ENCODE measurements at places on chromosomes 13 and 19.

DNA sequence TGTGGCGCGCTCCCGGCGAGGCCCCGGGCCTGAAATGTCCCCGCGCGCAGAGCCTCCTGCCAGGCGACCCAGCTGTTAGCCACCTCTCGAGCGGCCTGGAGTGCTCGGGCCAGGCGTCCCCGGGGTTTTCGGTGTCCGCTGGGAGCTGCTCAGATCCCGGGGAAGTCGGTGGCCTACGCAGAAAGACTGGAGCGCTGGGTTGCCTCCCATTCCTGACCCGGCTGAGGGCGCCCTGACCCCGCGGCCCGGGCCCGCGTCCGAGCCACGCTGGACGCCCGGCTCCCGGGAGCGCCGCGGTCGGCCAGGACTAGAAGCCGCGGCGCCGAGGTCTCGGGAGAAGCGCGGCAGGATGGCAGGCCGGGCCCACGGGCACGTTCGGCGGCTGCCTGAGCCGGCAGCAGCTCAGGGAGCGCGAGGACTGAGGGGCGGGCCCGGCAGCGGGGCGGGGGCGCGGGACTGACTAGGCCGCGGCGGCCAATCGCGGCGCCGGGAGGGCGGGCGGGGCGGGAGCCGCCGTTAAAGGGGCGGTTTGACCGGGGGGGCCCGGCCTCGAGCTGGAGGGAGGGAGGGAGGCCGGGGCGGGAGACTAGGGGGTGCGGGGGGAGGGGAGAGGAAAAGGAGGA, 1.3 kb upstream of the ZIC2 start:
- DNase-seq = no peak

DNA sequence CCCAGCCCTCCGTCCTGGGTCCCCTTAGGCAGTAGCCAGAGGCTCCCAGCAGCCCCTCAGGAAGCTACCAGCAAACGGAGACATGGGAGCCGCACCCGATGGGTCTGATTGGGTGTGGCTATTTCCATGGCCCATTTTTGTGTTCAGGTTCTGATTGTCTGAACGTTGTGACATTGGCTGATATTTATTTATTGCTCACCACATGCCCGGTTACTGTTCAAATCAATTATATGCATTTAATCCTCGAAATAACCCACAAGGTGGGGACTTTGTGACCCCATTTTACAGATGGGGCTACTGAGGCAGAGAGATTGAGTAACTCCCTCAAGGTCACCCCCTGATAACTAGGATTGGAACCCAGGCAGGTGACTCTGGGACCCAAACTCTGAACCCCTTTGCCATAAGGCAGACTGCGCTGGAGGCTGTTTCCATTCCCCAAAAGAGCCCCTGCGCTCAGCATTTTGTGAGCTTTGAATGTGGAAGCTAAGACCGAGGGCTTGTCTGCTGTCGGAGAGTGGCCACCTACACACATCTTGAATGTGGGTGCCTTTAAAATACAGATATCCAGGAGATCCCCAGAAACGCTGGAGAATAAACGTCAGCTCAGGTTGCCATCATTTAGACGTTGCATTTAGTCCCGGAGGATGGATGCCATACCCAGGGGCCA, 13.6 kb upstream of the MCF2L start:
- DNase-seq = no peak

- no peak for DNase-seq
Observed at GRCh38 chr13:53126841-53127245, 98.2 kb downstream of the OLFM4 start.

DNA sequence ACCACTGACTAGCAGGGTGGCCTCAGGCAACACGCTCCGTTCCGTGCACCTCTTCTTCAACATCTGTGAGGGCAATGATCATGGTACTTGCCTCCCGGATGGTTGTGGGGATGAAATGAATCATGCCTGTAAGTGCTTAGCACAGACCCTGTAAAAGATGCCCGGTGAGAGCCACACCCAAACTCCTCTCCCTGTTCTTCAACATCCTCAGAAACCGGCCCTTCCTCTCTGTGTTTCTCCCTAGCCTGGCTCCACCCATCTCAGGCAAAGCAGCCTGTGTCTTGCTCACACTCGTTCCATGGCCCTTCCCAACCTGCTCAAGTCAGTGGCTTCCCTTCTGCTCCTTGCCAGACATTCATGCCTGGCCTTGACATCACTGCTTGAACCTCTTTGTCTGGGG, 5.8 kb upstream of the DMKN start:
- DNase-seq = no peak

DNA sequence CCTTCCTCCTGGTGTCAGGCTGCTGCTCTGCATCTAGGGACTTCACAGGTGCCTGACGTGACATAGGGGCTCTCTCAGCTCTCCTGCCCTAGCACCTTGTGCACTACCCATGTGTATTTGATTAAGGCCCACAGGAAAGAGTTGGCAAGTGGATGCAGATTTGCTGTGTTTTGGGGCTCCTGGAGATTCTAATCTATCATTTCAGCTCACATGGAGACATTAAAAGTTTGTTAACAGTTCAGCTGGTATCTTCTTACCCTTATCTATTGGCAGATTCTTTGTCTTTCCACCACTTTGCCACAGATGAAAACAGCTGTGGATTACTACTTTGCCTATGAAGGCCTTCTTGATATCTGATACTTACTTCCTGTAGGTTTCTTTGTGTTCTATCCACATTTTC, 41.9 kb downstream of the WASF3 start:
- no peak for DNase-seq

DNA sequence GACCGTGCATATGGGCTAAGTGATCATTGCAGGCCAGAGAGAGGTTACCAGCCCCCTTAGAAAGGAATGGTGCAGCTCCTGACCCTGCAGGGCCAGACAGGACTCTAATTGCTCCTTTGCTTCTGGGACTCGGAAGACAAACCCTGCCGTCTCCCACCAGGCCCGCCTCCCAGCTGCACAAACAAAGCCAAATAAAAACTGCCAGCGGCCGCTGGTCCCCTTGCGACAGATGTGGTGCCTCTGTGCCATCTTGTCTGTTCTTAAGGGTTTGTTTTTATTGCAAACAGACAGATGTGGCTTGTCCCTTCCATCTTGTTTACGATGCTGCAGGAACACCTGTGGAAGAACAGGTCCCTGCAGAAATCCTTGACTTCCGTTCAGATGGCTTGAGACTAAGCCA, 434.4 kb upstream of the TSHZ3 start:
- DNase-seq = no peak

GRCh38 chr19:3184847-3185460, 776 bp upstream of the NCLN start:
- DNase-seq = no peak

GRCh38 chr13:35475212-35475959, 1.1 kb downstream of the MAB21L1 start:
- no peak for DNase-seq

GRCh38 chr19:17963936-17964691, 2.8 kb upstream of the KCNN1 start:
- no peak for DNase-seq

- DNase-seq = no peak
Observed at GRCh38 chr19:47253467-47253881, 2.9 kb upstream of the CCDC9 start.

DNA sequence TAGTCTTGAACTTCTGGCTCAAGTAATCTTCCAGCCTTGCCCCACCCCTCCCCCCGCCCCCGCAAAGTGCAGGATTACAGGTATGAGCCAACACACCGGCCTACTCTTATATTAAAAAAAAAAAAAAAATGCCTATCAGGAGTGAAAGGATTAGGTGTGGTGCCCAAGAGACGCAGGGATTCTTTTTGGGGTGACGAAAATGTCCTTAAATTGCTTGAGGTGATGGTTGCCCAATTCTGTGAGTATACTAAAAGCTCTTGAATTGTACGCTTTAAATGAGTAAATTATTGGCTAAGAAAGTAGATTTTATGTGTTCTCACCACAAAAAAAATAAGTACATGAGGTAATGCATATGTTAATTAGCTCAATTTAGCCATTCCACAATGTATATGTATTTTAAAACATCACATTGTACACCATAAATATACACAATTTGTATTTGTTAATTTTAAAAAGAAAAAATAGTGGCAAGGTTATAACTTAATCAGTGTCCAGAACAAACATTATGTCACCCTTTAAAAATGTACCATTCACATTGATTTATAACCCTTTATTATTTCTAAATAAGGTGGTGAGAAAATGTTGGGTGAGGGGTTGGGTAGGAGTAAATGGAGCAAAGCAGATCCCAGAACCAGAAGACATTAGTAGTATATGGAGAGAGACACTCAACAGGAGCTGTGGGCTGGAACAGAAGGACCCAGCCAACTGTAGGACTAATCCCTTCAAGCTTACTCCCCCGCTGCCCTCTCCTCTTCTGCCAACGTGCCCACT, 3.9 kb downstream of the IGSF23 start:
- no peak for DNase-seq

DNA sequence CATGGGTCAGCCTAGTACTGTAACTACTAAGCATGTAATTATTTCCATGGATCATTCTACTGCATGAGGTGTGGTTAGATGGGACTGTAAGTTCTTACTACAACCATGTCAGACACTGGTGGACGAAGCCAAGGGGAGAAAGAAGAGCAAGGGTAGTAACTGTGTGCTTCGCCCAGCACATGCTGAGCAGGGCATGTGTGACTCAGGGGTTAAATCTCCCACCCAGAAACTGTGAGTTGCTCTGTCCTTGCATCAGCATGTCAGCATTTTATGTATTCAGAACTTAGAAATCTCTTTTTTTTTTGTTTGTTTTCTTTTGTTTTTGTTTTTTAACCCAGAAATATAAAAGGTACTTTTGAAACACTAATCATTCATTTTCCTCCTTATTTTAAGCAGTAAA, 436.6 kb upstream of the KLF12 start:
- DNase-seq = no peak

- DNase-seq = no peak
Observed at GRCh38 chr13:113656831-113657671, 947 bp downstream of the ATP4B start.

GRCh38 chr13:88978607-88979006, 1307.4 kb downstream of the SLITRK5 start:
- no peak for DNase-seq

GRCh38 chr19:37074819-37075362, 3.3 kb upstream of the ZNF420 start:
- no peak for DNase-seq

DNA sequence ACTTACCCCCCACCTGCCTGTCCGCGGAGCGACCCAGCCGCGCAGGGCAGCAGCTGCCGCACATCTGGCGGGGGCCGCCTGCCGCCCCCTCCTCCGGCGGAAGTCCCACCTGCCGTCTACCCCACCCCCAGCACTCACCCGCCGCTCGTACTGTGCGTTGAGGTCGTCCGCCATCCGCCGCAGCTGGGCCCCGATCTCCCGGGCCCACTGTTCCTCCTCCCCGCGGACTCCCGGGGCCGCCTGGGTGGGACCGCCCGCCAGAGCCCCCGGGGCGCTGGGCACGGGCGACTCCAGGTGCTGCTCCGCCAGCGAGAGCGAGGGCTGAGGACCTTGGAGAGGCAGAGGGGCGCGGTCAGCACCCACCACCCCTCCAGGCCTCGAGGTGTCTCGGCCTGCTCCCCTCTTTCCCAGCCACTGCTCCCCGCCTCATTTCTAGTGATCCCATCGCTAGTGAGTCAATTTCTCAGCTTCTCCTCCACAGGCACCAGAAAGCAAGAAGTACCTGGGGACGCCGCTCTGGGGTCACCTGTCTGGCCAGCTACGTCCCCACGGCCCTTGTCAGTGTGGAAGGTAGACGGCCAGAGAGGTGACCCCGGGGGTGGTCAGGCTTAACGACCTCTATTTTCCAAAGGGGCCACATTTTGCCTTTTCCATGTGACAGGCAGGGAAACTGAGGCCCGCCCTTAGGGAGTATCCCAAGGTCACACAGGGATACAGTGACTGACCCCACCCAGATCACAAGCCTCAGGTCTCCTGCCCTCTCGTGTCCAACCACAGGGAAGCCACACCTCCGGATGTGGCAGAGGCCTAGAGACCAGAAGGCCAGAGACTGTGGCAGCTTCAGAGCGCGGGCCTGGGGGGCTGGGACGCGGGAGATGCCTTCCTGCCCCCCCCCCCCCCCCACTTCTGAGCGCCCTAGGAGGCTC, 4.3 kb downstream of the BBC3 start:
- DNase-seq = no peak

- no peak for DNase-seq
Observed at GRCh38 chr19:30449673-30450072, 77.5 kb downstream of the ZNF536 start.

- no peak for DNase-seq
Observed at GRCh38 chr13:70844391-70845108, 736.3 kb upstream of the KLHL1 start.

DNA sequence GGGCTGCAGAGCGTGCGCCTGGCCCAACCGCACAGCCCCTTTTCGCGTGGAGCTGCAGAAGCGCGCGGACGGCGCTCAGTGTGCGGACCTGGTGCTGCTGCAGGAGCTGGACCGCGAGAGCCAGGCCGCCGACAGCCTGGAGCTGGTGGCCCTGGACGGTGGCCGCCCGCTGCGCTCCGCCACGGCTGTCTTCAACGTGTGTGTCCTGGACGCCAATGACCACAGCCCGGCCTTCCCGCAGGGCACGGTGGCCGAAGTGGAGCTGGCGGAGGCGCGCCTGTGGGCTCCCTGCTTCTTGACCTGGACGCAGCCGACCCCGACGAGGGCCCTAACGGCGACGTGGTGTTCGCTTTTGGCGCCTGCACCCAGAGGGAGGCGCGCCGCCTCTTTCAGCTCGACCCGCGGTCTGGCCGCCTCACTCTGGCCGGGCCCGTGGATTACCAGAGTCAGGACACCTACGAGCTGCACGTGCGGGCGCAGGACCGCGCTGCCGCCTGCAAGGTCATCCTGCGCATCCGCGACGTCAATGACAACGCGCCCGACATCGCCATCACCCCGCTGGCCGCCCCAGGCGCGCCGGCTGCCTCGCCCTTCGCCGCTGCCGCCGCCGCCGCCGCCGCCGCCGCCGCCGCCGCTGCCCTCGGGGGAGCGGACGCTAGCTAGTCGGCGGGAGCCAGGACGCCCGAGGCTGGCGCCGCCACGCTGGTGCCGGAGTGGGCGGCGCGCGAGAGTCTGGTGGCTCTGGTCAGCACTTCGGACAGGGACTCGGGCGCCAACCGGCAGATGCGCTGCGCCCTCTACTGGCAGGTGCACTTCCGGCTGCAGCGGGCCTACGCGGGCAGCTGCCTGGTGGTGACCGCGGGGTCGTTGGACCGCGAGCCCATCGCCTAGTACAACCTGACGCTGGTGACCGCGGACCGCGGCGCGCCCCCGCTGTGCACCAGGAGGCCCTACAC, 172.2 kb downstream of the OLFM4 start:
- no peak for DNase-seq

DNA sequence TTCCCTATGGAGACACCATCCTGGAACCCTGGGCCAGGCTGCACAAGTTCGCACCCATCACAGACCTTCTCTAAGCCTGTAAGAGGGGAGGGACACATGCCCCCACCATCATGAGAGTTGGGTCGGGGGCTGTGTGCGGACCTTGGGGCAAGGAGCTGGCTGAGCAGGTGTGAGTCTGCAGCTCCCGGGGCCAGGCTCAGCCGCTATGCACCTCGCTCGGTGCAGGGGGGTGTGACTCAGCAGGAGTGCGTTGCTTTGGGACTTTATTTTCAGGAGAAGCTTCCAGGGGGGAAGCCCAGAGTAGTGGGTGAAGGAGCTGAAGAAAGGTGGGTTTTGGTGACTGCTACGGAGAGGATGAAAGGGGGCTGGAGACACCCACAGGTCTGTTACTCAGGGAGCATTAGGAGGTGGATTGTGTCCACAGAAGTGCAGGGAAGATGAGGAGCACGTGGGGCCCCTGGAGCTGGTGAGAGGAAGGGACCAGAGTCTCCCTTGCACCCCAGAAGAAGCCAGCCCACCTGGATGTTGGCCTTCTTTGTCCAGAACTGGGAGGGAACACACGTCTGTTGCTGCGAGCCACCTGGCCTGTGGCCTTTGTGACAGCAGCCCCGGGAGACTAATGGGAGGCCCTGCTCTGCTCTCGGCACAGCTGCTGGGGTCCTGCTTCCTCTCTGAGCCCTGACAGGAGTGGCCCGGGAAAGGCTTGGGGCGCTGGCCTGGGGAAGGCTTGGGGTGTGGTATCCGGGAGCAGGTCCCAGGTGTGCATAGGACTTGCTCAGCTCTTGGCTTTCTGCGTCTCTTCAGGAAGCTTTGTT, 162.6 kb downstream of the TEX29 start:
- DNase-seq = no peak
